ENCODE measurements at places on chromosomes 5 and 9.

- no peak for DNase-seq
Measured at GRCh38 chr5:151556806-151557205, 34.3 kb downstream of the FAT2 start.

- no peak for DNase-seq
Measured at GRCh38 chr5:16981700-16982099, 45.6 kb upstream of the MYO10 start.

DNA sequence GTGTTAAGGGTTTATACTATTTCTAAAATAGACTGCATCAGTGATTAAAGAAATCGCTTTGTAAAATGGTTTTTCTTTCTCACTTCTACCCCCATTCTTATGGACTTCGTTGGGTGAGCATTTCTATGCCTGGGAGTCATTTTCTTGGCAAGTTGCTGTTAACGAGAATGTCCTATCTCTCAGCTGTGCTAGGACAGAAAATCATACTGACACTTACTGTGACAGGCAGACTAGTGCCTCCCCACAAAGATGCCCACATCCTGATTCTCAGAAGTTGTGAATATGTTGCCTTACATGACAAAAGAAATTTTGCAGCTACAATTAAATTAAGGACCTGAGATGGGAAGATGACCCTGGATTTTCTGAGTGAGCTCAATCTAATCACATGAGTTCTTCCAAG is 65.1 kb upstream of the NMUR2 start:
- DNase-seq: no peak

DNA sequence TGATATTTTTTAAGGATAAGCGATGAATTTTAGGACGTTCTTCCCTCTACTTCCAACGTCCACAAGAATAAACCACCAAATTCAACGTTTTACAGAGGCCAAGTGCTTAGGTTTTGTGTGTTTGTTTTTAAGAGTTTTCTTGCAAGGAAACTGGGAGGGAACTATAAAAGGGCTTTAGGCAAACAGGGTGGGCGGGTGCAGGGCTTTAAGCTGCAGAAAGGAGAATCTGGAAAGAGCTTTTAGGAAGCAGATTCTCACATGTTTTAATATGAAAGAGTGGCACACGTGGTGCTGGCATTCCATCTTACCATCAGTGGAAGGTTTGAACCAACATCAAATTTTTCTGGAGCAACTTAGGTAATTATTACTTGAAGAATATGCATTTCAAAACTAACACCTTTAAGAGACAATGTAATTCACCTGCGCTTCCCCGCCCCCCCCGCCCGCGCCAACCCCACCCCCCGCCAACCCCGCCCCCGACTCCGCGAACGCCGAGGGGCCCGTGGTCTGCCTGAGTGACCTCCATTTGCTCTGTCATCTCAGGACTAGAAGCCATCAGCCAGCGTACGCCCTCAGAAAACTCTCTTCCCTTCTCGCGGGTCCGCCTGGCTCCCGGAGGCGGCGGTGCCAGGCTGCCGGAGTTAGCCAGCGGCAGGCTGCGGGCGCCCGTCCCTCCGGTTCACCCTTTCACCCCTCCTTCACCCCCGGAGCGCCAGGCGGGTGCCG is 911 bp upstream of the PIK3R1 start:
- no peak for DNase-seq

GRCh38 chr5:168377525-168377924 is 86.1 kb downstream of the WWC1 start:
- DNase-seq: no peak

DNA sequence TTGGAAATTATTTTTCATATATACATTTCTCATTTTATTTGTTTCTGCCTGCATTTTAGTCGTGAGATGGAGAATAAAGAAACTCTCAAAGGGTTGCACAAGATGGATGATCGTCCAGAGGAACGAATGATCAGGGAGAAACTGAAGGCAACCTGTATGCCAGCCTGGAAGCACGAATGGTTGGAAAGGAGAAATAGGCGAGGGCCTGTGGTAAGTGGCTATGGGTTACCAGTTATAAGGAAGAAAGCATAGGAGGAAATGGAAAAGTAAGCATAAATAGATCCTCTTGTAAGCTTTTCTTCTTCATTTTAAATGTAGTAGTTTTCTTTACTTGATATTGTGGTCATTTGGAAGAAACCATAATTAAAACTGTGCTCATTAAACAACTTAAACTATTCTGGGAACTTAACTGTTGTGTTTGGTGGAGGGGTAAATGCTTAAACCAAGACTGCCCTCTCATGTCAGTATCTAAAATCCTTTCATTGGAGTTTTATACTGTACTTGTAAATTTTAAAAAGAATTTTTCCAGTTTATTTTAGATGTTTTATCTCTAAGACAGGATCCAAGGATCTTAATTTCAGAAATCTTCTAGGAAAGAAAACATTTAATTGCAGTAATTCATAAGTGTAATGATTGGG is 41.3 kb downstream of the MAP3K1 start:
- no peak for DNase-seq

- no peak for DNase-seq
Measured at GRCh38 chr9:18874069-18874468, 158.9 kb downstream of the SAXO1 start.

DNA sequence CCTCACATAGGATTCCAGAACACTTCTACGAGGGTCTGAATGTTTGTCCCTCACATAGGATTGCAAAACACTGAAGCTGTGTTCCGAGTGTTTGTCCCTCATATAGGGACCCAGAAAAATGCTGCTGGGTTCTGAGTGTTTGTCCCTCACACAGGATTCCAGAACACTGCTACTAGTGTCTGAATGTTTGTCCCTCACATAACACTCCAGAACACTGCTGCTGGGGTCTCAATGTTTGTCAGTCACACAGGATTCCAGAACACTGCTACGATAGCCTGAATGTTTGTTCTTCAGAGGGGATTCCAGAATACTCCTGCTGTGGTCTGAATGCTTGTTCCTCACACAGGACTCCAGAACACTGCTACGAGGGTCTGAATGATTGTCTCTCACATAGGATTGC is 218.7 kb downstream of the FOXD4L6 start:
- DNase-seq: no peak

GRCh38 chr9:77738932-77739331 is 90.8 kb upstream of the GNA14 start:
- DNase-seq: no peak

GRCh38 chr5:167866797-167867196 is 424.6 kb upstream of the WWC1 start:
- DNase-seq: no peak

DNA sequence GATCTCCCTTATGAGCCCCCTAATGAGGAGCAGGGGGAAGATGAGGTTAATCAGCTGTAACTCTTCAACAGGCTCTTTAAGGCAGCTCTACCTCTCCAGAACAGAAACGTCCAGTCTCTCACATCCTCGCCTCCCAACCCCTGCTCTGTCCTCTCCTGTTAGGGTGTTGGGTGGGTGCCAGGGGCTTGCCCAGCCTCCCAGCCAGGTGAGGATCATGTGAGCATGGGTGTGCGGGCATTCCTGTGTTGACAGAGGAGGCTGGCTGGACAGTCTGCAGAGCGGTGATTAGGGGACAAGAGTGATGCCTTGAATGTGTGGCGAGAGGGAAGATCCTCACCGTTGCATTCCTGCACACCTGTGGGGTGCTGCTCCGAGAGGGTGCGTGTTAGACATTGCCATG is 51.7 kb downstream of the CCDC180 start:
- DNase-seq: no peak

DNA sequence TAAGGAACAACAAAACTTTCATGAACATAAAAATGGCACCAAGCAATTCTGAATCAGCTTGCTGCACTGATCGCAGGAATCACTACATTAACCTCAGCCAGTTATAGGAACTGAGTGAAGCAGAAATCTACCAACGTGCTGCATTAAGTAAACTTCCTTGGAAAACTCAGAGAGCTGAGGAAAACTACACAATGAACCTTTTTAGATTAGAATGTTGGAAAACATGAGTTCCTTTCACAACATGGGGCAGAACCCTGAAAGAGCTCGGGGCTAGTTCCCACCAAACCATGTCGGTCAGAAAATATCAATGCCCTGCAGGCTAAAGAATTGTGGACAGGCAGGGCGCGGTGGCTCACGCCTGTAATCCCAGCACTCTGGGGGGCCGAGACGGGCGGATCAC is 19.4 kb downstream of the ALDH7A1 start:
- DNase-seq: no peak

DNA sequence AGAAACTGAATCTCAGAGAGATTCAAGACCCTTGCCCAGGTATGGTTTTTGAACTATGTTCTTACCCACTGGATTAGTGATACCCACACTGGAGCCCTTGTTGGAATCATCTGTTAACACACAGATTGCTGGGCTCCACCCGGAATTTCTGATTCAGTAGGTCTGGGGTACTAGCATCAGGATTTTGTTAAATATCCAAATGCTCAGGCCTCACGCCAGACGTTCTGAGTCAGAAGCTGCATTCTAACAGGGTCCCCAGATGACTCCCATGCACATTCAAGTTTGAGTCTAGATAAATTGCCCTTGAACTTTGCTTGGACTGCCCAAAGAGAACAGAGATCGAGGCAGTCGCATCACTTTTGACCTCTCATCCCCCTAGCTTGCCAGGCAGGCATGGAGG is 182.0 kb upstream of the WWC1 start:
- no peak for DNase-seq

GRCh38 chr9:71403106-71403505 is 281.7 kb upstream of the TRPM3 start:
- no peak for DNase-seq

GRCh38 chr5:60163762-60164161 is 270.2 kb upstream of the PDE4D start:
- no peak for DNase-seq

DNA sequence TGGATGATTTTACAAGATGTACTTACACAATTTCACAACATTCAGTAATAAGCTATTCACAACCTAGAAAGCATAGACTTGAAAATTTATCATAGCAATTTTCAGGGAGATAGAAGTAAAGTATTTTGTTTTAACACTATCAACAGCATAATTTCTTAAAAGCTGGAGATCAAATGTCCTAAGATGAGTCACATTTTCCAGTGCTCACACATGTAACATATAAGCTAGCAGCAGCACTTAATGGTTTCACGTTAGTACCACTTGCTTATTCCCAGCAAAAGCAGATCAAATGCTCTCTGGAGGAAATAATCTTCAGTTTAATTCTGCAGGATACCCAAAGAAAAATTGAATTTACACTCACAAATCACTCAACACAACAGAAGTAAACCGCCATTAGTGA is 6.5 kb downstream of the OR13C8 start:
- DNase-seq: no peak

DNA sequence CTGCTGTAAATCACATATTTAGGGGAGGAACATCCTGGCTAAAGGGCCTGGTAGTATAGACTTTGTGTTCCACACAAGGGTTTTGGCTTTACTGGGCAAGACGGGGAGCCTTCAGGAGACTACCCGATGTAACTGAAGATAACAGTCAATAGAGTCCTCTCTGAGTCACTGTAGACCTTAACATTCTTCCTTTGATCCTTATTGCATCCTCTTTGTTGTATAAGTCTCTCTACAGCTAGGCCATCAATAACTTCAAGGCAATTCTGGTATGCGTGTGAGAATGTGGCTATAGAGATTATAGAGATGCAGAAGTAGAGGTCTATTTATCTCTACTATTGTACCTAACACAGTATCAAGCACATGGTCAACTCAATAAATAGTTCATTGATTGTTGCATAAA is 67.3 kb upstream of the STK32A start:
- DNase-seq: no peak

DNA sequence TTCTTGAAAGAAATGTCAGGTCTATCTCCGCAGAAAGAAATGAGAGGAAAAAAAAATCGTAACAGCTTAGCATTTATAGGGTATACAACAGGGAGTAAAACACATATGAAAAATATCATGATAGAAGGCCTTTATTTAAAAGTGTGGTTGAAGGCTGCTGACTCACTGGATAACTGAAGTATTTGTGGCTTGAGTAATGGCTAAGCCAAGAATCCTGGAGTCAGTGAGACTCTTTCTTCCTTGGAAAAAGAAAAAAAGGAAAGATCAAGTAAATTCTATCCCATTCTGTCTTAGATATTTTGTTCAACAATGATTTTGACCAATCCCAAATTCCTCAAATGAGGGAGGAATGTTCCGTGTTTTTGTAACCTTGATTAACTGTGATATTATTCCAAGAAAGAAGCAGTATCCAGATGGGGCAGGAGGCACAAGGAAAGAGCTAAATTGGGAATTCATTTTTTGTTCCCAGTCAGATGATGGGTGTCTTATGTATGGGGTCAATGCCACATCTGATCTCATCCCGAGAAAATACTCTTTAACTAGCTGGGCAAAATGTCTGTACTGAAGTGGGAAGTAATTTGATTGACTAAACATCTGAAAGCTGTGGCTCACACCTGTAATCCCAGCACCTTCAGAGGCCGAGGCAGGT is 64.3 kb upstream of the MYO10 start:
- no peak for DNase-seq

DNA sequence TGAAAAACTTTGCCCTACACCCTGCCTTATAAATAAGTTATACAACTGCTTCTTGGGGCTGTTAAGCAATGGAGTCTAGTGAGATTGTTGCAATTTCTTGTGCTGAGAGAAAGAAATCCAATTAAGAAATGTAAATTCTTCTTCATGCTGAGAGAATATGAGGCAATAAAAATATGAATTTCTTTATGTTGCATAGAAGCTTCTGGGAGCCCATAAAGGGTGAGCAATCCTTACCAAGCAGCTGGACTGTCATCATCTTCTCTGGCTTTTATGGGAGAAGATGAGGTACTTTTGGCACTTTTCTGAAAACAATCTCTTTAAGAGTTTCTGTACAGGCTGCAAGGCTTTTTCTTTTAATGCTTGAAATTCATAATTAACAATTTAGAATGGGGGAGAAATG is 204.3 kb downstream of the DMRTA1 start:
- no peak for DNase-seq

DNA sequence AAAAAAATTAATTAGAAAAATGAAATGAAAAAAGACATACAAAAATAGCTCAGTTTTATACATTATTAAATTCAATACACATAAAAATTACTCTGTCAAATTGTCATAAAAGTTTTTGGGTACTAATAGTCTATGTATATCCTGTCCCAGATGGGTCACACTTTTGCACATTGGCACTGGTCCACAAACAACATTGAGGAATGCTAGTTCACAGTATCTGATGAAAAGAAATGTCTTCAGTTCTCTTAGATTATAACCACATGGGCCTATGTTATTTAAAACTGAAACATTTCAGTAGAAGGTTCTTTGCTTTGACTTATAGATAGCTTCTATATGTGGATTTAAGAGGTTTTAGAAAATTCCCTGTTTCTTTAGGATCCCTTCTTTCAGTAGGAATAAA is 39.8 kb downstream of the LNPEP start:
- DNase-seq: no peak

- DNase-seq: no peak
Measured at GRCh38 chr9:4796988-4797853, 4.5 kb downstream of the RCL1 start.

GRCh38 chr5:68265822-68266395 is 50.4 kb downstream of the PIK3R1 start:
- no peak for DNase-seq

- DNase-seq: no peak
Measured at GRCh38 chr9:93422977-93423616, 28.4 kb upstream of the FAM120A start.
